CD4-positive, alpha-beta T cell treated with Interferon alpha-2 for 1 hour (primary cell): ENCODE measurements at places on chromosomes 4 and X.

DNA sequence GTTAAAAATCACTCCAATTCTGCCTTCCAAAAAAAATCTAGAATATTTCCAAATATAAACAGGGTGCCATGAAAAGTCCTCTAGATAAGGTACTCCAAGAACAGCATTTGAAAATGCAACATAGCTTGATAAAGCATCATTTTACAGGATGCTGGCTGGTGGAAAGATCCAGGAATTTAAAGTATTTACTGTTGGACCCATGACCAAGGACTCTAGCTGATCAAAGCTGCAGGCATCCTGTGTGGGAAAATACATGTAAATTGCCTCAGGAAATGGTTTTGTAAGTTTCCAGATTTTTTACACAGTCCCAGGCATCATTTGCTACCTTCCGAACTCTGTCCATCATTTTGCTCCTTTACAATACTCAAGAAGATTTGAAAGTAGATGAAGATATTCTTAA, 164.4 kb downstream of the GRIA3 start:
- DNase-seq: no peak

DNA sequence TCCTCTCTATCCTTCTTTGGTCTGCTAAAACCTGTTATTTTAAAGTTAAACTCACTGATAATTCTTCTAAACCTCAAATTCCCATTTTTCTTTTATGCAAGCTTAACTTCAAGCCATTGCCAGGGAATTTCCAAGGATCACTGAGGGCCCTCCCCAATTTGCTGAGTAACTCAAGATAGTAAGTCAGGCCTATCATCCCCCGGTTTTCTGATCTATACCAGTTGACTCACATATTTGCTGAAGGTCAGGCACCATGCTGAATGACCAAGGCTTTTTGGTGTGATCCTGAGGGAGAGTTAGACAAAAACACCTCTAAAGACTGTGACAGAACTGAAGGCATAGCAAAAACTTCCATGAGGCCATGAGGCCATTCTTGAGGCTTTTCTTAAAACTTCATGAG, 1301.9 kb downstream of the PCDH7 start:
- DNase-seq: no peak

GRCh38 chrX:16454926-16455325, 195.0 kb upstream of the S100G start:
- DNase-seq: no peak

DNA sequence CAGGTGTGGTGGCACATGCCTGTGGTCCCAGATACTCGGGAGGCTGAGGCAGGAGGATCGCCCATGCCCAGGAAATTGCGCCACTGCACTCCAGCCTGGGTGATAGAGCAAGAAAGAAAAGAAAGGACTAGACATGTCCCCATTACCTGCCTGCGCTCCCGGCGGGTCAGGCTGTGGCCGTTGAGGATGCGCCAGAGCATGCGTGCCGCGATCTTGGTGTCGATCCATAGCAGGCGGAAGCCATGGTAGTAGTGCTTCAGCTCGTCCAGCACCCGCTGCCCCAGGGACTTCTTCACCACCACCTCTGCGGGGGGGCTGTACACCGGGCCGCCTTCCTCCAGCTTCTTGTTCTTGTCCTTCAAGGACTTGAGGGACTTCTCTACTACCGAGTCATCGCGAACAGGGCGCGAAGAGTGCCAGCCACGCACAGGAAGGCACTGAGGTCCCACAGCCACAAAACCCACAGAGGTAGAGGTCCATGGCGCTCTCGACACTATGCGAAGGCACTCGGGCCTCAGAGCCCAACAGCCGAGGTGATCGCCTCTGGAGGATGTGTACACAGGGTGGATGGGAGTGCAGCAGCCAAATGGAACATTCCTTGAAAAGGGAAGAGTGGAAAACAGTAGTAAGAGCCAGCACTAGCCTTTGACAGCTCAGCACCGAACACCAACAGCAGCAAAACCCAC, 14.6 kb downstream of the LETM1 start:
- DNase-seq: no peak

DNA sequence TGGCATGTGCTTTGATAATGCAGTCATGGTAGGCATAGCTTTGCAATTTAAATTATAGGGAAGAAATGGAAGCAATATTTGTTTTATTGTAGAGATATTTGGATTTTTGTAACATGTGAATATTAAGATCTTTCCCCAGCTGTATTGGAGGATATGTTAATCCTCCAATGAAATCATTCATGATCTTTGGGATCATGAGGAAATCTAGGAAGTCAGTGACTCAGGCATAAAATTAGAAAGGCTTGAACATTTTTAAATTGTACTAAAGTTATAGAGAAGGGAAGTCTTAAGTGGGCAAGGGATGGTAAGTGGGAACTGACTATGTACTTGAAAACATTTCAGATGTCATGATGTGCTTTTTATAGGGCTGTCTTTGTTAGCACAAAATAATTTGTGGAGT, 46.8 kb downstream of the FIP1L1 start:
- no peak for DNase-seq
